ENCODE measurements at places on chromosomes 1 and 21.
A peak's percentile ranks its signal among the peaks of the same experiment; 100 is the strongest.

GRCh38 chr21:34221331-34222030 lies 142.3 kb upstream of the KCNE2 start:
- no peak for DNase-seq

GRCh38 chr21:42027822-42028765 lies 17.9 kb upstream of the ZBTB21 start:
- no peak for DNase-seq

DNA sequence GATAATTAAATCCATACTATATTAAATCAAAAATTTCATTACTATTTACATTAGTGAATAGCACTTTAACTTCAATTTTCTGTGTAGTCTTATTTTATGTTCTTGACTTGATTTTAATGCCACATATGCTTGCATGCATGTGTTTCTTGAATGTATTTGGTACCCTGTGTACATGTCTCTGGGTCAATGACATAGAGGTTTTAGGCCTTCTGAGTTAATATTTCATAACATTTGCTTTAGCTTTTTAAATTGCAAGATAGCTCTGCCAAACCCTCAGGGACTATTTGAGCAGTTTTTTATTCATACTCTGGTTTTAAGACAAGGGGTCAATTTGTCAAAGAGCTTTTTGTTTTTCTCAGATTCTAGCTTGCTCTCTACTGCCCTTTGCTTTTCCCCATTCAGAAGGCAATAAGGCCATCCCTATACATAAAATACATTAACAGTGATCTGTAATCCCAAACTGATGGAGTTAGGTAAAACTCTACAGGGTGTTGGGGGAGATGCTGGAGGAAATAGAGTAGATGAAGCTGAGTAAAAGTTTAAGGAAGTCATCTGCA lies 5.0 kb downstream of the MLLT11 start:
- DNase-seq: no peak

GRCh38 chr1:30596470-30596869 lies 126.9 kb downstream of the MATN1 start:
- DNase-seq: no peak

GRCh38 chr1:241276391-241276790 lies 80.6 kb downstream of the RGS7 start:
- DNase-seq: no peak

DNA sequence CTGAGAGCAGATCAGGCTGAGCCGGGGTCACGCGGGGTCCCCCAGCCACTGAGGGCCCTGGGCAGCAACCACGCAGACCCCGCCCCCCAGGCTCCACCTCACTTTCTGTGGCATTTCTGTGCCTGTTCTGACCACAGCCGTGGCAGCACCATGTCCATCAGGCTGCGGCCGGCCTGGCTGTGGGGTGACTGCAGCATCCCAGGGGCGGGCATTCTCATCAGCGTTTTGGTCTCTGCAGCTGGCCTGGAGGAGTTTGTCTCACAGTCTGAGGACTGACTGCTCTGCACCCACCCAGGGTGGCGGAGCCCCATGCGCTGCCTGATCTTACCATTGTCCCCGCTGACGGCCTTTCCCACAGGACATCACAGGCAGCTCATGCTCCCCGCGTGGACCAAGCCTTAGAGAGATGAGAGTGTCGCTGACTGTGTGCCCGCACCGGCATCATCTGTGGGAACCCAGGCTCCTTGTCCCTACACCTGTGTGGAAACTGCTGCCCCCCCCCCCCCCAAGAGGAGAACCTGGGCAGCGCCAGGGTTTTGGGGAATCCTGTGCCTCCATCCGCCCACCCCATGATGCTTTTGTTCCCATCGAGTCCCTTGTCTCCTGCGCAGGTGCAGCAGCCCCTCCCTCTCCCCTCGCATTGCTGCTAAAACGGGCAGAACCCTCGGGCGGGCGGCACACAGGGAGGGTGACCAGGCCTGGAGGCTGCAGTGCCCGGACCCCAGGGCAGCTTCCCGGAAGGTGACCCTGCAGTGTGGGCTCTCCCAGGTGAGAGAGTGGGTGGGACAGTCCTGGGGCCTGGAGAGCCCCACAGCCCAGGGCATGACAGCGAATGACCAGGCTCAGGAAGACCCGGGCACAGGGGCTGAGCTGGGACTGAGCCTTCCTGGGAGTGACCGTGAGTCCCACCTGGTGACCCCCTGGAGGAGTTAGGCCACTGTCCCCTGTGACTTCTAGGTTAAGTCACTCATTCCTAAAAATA lies 1.8 kb downstream of the KRTAP10-1 start:
- no peak for DNase-seq

- no peak for DNase-seq
Observed at GRCh38 chr1:3457910-3458883, 3.7 kb downstream of the ARHGEF16 start.

DNA sequence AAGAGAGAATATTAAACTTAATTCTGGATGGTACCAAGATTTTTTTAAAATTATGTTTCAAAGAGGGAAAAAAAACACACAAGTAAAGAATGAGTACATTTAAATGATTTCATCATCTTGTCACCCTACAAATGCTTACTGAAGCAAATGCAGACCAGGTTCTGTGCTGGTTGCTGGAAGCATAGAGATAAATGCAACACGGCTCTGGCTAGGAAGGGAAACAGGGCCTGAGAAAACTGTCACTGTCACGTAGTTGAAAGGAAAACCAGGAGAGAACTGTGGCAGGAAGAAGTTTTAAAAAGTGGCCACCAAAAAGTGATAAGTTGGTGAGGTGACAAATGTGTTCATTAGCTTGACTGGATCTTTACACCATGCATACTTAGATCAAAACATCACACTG lies 336.9 kb upstream of the NFIA start:
- DNase-seq: no peak

- no peak for DNase-seq
Observed at GRCh38 chr1:79791488-79792218, 785.1 kb upstream of the ADGRL4 start.

DNA sequence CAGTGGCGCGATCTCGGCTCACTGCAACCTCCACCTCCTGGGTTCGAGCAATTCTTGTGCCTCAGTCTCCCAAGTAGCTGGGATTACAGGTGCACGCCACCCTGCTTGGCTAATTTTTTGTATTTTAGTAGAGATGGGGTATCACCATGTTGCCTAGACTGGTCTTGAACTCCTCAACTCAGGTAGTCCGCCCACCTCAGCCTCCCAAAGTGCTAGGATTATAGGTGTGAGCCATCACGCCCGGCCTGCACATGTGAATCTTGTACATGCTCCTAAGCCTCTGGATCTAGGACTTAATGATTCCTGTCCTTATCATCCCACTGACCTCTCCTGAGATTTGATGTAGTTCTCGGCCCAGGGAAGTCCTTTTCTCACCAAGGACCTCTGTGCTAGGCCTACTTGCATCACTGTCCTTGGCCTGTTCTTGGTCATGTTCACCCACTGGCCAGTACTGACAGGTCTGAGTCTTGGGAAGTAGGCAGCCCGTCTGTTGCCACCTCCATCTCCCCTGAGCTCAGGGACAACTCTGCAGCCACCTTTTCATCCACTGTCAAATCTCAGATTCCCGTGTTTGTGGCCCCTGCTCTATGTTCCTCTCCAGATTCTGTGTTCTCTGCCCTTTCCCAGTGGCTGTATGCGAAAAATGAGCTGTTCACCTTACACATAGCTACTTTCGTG lies 9.4 kb downstream of the HYI start:
- DNase-seq: no peak

DNA sequence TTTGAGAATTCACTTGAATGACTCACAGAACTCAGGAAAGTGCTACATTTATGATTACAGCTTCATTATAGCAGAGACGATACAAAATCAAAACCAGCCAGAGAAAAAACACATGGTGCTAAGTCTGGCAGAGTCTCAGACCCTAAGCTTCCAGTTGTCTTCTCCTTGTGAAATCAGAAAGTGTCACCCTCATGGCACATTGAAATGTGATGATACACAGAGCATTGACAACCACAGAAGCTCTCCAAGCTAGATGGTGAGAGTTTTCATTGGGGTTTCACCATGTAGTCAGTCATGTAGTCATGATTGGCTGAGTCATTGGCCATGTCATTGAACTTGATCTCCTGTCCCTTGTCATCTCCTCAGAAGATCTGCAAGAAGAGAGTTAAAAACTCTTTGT lies 526.6 kb downstream of the MRPL39 start:
- no peak for DNase-seq

DNA sequence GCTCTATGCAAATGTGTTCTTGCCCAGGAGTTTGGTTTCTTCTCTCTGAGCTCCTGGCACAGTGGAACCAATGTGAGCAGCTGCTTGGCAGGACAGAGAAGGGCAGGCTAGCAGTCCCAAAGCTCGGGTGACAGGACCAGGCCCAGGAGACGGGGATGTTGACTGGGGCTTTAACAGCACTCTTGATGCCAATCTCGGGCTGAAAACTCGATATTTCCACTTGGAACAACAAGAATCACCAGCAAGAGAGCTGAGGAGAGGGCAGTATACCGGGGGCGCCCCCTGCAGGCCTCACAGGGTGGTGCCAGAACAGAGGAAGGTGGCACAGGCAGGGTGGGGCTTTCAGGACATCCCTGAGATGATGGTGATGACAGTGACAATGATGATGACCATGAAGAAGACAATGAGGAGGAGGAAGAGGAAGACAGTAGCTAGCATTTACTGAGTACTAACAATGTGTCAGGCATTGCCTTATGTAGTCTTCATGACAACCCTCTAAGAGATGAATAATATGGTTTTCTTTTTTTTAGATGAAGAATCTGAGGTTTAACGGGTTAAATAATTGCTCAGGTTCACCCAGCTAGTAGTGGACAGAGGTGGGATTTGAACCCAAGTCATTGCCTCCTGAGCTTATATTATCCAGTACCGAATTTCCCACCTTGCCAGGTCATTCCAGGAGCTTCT lies 2.7 kb upstream of the KCNJ9 start:
- DNase-seq: peak; percentile 78

GRCh38 chr1:178659789-178660208 lies 65.2 kb upstream of the RALGPS2 start:
- no peak for DNase-seq

- peak; percentile 94 for DNase-seq
Observed at GRCh38 chr1:30779294-30780071, 21.9 kb upstream of the LAPTM5 start.

- DNase-seq: no peak
Observed at GRCh38 chr1:76317299-76317900, 242.9 kb downstream of the ST6GALNAC3 start.

- DNase-seq: no peak
Observed at GRCh38 chr1:227622739-227623475, 59.6 kb downstream of the ZNF678 start.

GRCh38 chr1:19096036-19096833 lies 113.8 kb downstream of the UBR4 start:
- peak; percentile 32 for DNase-seq

DNA sequence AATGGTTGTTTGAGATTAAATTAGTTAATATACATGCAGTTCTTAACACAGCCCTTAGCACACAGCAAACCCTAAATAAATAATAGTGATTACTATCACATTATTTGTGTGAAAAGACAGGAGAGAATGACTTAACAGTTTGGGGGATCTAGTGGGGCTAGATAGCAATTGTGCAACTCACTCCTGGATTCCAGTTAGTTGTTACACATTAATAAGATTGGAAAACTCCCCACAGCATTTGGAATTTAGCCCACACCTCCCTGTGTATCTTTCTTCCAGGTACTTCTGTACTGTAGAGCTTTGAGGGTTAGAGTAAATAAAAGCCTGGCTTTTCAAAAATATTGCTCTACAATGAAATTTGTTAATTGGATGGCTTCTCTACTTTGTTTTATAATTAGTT lies 93.2 kb downstream of the KCTD3 start:
- no peak for DNase-seq

- no peak for DNase-seq
Observed at GRCh38 chr1:16212251-16212961, at the start of gene ARHGEF19. TSS of gene ARHGEF19 (minus strand) at chr1:16212652. CDS start at chr1:16209054, 3,598 bp downstream.

- DNase-seq: no peak
Observed at GRCh38 chr1:159964144-159964543, 10.1 kb upstream of the SLAMF9 start.

DNA sequence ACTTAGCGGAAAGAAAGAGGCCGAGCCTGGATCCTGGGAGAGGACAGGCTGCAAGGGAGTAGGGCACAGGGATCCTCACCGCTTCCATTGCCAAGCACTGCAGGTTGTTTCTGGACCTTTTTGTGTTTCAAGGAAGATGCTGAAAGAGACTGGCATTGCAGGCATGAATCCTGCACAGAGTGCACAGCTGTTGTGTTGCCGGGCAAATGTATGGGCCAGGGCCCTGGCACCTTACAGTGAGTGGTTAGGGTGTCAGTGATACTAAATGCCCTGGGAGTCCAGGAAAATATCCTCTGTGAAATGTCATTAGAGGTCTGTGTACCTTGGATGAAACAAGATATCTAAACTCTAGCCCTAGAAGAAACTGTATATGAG lies 145.5 kb upstream of the FGGY start:
- DNase-seq: no peak

DNA sequence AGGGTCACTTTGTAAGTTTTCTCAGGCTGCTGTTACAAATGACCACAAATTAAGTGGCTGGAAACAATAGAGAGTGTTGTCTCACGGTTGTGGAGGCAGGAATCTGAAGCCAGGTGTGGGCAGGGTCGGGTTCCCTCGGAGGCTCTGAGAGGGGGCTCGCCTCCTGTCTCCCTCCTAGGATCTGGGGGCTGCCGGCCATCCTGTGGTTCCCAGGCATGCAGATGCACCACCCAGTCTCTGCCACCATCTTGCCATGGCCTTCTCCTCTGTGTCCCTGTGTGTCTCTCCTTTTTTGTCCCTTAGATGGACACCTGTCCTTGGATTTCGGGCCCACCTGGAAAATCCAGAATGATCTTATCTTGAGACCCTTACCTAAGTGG lies 4.8 kb downstream of the TP73 start:
- DNase-seq: no peak

DNA sequence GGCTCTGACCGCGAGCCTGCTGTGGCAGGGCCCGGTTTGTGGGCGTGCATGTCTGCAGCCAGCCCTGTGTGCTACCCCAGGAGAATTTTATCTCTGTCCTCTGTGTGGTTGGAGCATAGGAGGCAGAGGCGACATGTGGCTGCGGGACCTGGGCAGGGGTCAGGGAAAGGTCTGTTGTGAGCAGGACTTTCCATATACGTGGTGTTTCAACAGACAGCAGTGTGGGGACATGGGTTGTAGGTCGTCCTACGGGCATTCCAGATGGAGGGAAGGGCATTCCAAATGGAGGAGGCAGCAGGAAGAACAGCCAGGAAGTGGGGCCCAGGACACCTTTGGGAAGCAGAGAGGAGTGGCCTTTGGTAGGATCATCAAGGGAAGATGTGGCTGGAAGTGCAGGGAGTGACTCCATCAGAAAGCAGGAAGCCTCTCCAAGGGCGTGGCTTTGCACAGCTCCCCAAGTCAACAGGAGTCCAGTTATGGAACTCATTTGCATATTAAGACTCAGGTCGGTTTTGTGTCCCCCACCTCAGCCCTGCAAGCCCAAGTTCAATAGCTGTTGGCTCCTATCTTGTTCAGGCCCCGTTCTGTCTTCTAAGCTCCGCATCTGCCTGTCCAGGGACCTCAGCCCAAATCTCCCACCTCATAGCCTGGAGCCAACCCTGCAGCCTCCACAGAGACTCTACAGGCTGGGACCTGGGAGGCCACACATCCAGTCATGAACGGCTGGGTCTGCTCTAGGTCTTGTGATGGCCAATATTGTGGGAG lies 309.1 kb downstream of the MATN1 start:
- DNase-seq: peak; percentile 6
